ENCODE measurements at places on chromosomes 1 and 21.

DNA sequence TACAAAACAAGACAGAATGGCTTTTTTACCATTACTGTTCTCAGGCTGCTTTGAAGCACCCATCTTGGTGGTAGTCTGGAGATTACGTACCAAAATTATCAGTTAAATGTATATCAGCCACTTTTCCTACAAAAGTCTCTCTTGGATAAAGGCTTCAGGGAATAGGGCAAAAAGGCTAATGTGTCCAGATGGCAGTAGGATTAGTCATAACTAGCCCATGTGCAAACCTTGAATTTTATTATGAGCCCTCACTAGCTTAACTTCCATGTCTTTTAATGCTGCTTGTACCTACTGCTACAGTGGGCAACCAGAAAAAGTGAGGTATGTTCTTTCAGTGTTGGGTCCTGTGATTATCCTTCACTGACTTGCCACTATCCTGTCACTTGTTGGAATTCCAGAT is 51.0 kb downstream of the PLPPR4 start:
- DNase-seq: no peak

- DNase-seq: no peak
Measured at GRCh38 chr1:185670187-185670627, 64.0 kb upstream of the HMCN1 start.

DNA sequence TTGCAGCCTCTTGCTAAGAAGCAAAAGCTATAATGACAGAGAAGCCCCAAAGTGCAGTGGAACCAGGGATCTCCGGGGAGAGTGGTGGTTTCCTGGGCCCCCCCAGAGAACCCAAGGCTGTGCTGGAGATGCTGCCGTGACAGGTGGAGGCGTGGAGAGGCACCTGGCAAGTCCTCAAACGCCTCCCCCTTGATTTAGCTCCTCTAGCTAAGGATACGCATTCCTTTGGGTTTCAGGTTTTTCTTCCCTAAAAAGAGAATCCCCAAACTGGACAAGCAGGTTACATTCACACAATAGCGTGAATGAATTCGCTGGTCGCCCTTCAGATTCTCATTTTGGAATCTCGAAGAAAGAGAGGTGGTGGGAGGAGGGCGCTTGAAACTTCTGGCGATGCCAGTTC is 853 bp upstream of the ATP1A1 start:
- no peak for DNase-seq

DNA sequence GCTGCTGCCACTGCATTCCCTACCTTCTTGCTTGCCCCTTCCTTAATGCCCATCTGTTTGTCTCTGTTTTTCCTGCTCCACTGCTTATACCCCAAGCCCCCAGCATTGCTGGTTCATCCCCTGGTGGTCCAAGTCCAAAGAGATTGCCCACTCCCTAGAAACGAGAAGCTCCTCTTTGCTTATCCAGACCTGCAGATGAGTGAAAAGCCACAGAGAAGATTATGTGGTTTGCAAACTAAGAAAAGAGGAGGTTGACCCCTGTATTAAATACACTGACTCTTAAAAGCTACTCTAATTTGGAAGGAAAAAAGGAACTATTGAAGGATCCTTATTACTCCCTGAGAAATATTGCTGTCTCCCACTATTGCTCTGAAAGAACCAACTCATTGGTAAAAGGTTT is 146.8 kb upstream of the RAB4A start:
- DNase-seq: no peak

GRCh38 chr1:47998396-47998990 is 1.3 kb upstream of the TRABD2B start:
- DNase-seq: no peak

DNA sequence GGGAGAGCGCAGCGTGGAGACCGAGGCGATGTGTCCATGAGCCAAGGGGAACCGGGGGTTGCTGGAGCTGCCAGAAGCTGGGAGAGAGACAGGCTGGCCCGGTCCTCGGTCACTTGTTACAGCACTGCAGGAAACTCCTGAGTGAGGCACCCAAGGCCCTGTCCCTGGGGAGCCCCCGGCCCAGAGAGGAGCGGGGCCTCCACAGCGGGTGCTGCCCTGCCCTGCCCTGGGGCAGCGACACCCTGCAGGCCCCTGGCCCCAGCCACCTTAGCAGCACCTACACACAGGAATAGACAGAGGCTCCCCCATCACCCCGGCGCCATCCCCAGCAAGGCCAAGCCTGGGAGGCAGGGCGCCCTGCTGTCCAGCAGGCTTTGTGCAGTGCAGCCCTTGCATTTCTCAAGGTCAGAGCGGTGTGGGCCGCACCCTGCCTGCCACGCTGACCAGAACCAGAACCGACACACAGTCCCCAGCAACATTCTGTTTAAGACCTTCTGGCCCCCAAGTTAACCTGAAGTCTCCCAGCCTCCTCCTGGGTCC is 6.6 kb upstream of the MEGF6 start:
- no peak for DNase-seq

- DNase-seq: no peak
Measured at GRCh38 chr1:208475449-208475848, 231.3 kb upstream of the PLXNA2 start.

DNA sequence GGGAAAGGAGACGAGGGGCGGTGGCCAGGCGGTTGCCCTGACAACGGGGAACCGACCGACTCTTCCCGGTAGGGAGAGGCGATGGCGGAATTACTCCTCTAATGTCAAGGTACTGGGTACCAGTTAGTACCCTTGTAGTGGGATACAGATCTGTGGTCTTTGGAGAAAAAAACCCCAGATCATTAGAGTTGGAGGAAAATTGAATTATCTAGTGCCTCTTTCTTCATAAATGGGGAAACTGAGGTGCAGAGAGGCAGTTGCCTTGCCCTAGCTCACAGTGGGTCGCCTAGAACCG is 545 bp upstream of the PEF1 start:
- no peak for DNase-seq

- DNase-seq: no peak
Measured at GRCh38 chr1:78493451-78493850, 2.7 kb downstream of the PTGFR start.

All from stimulated activated CD4-positive, alpha-beta T cell treated with anti-CD3 and anti-CD28 coated beads, Interleukin-2, amount 100 ng/mL, for 48 hours (primary cell).